ENCODE measurements at places on chromosomes 1 and 21.

- no peak for DNase-seq
Observed at GRCh38 chr1:59308839-59309238, 11.9 kb downstream of the FGGY start.

- no peak for DNase-seq
Observed at GRCh38 chr1:67217938-67218337, 51.7 kb downstream of the IL23R start.

GRCh38 chr1:65724151-65724550 lies 68.5 kb upstream of the PDE4B start:
- no peak for DNase-seq

DNA sequence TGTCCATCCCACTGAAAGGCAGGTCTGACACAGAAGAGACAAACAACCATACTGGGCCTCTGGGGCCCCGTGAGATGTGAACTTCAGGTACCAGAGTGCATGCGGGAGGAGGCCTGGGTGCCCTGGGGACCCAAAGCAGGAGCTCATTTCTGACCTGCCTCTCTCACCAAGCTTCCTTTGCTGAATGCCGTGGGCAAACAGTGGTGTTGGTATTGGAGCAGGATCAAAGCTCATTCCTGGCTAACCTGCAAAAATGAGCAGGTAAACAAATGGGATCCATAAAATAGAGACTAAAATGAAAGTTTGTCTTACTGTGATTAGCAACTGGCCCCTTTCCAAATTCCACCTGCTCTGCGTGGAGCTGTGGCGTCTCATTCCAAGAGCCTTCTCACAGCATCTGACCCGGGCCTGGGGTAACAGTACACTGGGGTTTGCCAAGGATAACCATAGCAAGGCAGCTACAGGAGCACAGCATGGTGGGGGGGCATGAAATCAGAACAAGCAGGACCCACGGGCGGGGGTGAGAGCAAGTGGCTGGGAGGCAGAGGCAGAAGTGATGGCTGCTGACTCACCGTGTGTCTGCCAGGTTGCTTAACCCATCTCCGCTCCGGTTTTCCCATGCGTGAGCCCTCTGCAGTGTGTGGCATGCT lies 103.6 kb downstream of the KIF26B start:
- no peak for DNase-seq

- DNase-seq, result no peak
Observed at GRCh38 chr21:28633839-28634555, 358.7 kb downstream of the LTN1 start.

GRCh38 chr1:100719490-100719889 lies at the start of gene VCAM1:
VCAM1 (plus strand) TSS chr1:100719742; CDS start chr1:100719861, 119 bp downstream.
- no peak for DNase-seq

DNA sequence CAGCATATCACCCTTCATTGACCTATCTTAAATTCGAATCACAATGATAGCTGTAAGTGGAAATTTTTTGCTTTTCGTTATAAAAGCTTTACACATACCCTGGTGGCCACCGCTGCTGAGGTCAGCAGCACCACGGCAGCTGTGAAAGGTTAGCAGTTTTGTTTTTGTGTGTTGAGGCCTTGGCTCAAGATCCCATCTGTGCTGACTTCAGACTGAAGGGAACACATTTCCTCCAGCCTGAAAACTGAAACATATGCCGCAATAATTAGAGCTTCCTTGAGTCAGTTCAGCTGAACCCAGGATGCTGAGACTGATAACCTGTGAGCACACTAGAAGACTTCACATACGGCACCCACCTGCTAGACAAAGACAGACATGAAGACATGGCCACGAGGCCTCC lies 103.0 kb downstream of the SMYD3 start:
- DNase-seq, result no peak

All from H54 (cell line).